ENCODE measurements at places on chromosomes 1 and 21. TPM values are rescaled to one million over a fixed set of nuclear protein-coding genes. Genes with fewer than 3 reads are reported as not detected.

OR2T11 gene
- polyA plus RNA-seq: not detected

CYP4A11 gene
- polyA plus RNA-seq: not detected

GRCh38 chr21:43365611-43366426, 61.1 kb downstream of the SIK1 start:
- no peak for DNase-seq

GRCh38 chr1:34332996-34333395, 156.3 kb downstream of the C1orf94 start:
- DNase-seq: no peak

- no peak for DNase-seq
Observed at GRCh38 chr1:229434641-229435051, 752 bp upstream of the ACTA1 start.

DNA sequence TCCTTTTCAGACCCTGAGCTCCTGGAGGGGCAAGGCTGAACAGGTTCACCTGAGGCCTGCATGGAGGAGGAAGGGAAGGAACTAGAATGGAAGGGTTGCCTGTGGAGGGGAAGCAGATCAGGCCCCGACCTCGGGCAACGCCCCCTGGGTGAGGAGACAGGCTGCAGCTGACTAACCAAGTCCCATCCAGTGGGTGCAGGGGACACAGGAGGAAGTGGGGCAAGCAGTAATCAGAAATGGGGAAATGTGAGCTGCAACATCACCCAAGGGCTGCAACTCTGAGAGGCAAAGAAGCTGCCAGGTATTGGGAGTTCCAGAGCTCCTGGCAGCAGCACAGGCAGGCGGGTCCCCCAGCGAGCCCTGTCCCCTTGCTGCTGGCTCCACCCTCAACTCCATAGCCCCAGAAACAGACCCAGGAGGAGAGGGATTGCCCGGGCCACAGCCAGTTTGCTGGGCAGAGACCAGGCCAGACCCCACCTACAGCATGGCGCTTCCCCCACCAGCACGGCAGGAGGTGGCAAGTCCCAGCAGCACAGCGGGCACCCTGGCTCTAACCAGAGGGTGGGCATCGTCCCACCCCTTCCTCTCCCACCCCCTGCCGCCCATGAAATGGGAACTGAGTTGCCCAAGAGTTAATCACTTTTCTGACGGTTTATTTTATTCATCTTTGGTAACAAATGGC, 38.5 kb downstream of the MRPL37 start:
- no peak for DNase-seq

DNA sequence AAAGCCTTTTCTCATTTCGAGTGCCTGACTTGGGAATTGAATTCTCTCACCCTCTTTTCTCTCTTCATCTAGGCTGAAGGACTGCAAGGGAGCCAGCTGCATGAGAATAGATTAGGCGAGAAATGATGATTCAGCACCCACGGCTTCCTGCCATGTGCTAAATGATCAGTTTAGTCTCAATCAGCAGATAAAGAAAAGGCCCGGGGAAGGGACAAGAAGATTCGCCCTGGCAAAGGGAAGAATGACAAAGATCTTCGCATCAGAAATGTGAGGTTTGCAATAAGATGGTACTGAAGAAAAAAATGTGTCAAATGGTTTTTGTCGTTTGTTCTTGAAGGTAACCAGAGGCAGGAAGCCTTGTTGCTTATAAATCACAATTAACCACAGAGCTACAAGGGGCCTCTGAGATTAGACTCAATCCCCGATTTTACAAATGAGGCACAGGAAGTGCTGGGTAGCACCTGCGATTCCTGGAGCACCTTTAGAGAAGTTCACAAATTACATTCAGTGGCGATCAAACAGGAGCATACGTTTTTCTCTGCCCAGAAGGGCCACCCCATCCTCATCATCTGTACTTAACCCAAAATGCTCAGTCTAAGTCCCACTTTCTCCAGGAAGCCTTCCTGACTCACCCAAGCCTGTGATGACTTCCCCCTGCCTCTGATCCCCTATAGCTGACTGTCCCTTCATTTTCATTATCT, 183.4 kb downstream of the ZNF281 start:
- DNase-seq: no peak
